Right cardiac atrium (tissue), 5 donors: ENCODE measurements at places on chromosomes 2 and 18.

- DNase-seq: no peak
Measured at GRCh38 chr18:75159646-75160356, 49.1 kb downstream of the PTGR3 start.

DNA sequence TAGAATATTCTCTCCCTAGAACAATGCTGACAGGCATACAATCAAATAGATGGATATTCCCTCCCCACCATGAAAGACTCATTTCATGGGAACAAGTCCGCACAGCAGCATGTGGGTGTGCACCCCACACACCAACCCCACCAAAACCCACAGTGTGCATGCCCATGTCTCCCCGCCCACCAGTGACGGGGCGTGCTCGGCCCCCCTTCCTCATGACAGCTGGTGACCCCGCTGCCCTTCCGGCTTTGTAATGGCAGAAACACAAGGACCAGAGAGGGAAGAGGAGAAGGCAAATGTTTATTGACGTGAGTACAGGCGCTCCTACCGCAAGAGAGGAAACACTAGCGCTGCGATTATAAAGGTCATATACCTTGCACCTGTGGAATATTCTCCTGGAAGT lies 30.8 kb upstream of the ODC1 start:
- no peak for DNase-seq

GRCh38 chr2:8767324-8767723 lies 70.1 kb downstream of the KIDINS220 start:
- no peak for DNase-seq

DNA sequence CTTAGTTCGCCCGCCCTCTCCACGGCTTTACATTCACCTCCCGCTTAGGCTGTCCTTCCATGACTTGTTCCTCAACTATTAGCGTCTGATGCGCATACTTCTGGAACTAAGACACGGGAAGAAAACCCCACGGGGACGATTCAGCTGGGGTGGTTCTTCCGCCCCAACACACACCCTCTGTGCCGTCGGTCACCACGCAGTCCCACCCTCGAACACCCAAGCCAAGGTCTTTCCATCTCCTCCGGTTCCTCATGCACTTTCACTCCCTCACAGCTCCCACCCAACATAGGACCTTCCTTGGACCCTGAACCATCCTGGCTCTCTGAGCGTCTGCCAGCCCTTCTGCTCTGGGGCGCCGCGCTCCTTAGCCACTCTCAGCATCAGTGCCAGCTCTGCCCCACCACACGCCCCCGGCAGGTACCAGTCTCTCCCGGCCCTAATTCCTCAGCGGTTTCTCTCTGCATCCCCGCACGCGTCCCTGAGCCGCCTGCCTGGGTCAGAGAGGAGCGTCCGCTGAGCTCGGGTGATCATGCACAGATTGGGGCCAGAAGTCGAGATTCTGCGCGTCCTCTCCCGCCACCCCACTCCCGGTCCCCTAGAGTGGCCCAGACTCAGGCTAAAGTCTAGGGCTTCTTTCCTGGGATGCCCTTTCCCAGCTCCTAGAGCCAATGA lies 522 bp upstream of the SRD5A2 start:
- DNase-seq: no peak
